A549 treated with GW870086 at 1 μM for 4 hours (cell line): ENCODE measurements at places on chromosomes 2 and 18. TPM values are rescaled to one million over a fixed set of nuclear protein-coding genes. Genes with fewer than 3 reads are reported as not detected.

Gene ADRA2B
- 0.03 to 0.13 TPM (median 0.08 TPM) in 5 replicates for total RNA-seq

Gene XDH
- total RNA-seq = 1.0 to 1.3 TPM (median 1.1 TPM) in 5 replicates

Gene CXXC1
- total RNA-seq = 41.8 to 51.0 TPM (median 43.5 TPM) in 5 replicates

Gene SCTR
- not detected in 5 replicates for total RNA-seq

Gene IMP4
- total RNA-seq = 136 to 170 TPM (median 152 TPM) in 5 replicates

Gene MIB1
- 4.2 to 10.2 TPM (median 8.9 TPM) in 5 replicates for total RNA-seq

Gene PHOSPHO2
- 1.9 to 3.5 TPM (median 3.0 TPM) in 5 replicates for total RNA-seq

Gene TUBA4B
- total RNA-seq = 0.13 to 0.34 TPM (median 0.19 TPM) in 3 of 5 replicates, not detected in the others

Gene DHRS9
- total RNA-seq = 2.7 to 4.2 TPM (median 3.5 TPM) in 5 replicates

Gene C1GALT1C1L
- 1.8 to 3.0 TPM (median 2.6 TPM) in 5 replicates for total RNA-seq

Gene LRRTM1
- total RNA-seq = not detected in 5 replicates

Gene MOCOS
- total RNA-seq = 2.8 to 4.6 TPM (median 4.4 TPM) in 5 replicates

Gene ZNF519
- 0.87 to 2.1 TPM (median 1.5 TPM) in 5 replicates for total RNA-seq

Gene RBFA
- total RNA-seq = 28.5 to 31.0 TPM (median 29.7 TPM) in 5 replicates

Gene UPP2
- total RNA-seq = not detected in 5 replicates

Gene KLF11
- 2.6 to 4.6 TPM (median 3.8 TPM) in 5 replicates for total RNA-seq
